ENCODE measurements at places on chromosomes 12 and 14.

GRCh38 chr12:39368891-39369290 is 74.0 kb downstream of the KIF21A start:
- no peak for ATAC-seq

DNA sequence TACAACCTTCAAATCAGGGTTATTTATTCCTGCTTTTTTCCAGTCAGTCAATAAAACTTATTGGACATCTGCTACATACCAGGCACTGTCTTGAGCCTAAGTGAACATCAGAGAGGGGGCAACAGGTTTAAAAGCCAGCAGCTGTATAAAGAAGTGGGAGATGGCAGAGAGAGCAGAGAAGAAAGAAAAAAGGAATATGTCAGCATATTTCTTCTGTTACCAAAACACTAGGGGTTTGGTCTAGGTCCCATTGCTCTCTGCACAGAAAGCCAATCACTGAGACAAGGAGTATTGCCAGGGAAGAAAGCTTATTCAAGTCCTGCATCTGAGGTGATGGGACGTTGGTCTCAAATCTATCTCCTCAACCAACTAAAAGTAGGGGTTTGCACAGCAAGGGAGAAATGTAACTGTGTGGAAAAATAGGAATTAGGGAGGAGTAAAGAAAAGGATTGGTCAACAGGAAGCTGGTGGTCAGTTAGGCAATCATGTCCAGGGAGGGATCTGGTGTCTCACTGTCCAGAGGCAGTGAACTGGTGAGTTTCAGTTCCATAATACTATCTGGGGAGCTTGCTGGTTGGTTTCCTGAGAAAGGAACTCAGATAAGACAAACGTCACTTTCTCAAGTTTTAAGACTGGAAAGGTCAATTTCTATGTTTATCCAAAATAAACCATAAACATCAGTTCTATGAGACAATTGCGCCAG is 107.5 kb downstream of the PHLDA1 start:
- ATAC-seq = no peak

GRCh38 chr14:71143381-71144290 is 236.4 kb downstream of the PCNX1 start:
- peak; percentile 90 for ATAC-seq

DNA sequence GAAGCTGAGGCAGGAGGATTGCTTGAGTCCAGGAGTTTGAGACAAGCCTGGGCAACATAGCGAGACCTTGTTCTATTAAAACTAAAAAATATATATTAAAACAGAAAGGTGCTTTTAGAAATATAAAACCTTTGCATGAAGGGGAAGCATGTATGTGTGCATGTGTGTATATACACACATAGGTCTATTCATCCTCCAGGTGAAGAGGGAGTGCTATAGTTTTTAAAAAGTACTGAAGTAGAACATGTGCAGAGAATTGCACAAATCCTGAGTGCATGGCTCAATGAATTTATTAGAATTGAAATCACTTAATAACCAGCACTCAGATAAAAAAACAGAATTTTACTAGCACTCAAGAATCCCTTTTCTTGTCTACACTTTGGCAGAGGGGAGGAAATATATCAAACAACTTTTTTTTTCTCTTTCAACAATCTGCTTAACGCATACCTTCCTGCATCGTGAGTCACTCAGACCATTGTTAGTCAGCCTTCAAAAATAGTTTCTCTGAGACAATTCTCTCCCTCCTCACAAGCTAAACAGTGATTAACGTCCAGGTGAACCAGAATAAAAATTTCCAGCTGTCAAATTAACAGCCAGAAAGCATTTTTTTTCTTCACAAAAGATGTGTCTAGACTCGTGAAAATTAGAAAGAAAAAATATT is 17.7 kb upstream of the NEDD1 start:
- ATAC-seq = peak; percentile 83

DNA sequence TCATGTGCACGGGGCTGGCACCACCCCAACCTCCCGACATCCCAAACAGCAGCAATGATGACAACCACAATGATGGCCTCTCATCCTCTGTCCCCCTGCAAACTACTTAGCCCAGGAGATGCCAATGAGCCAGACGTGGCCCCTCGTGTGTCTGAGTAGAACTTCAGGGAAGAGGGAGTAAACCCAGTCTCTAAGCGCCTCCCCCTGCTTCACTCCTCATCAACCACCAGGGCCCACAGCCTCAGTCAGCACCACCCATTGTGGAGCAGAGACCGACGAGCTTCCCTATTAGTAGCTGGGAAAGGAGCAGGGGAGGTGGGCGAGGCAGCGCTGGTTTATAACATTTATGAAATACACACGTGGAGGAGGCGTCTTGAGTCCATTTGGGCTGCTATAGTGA is 182.7 kb upstream of the SFSWAP start:
- no peak for ATAC-seq

GRCh38 chr12:43832463-43833168 is 3.3 kb upstream of the TMEM117 start:
- peak; percentile 65 for ATAC-seq

GRCh38 chr14:72303930-72304329 is 371.7 kb downstream of the RGS6 start:
- no peak for ATAC-seq

DNA sequence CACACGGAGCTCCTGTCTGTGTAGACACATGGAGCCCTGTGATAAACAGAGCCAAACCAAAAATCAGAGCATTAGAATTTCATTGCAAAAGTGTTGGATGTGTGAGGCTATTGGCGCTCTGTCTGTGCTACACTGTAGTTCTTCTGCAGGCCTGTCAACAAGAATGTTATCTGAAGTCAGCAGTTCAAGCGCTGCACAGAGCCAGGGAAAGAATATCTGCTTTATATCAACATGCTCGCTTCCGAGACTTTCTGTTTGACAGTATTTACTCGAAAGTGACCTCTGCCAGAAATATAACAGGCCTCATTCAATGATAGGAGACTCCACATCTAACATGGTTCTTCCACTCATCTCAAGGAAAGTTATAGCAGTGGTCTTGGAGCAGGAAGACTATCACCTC is 118.3 kb downstream of the CCER1 start:
- no peak for ATAC-seq

DNA sequence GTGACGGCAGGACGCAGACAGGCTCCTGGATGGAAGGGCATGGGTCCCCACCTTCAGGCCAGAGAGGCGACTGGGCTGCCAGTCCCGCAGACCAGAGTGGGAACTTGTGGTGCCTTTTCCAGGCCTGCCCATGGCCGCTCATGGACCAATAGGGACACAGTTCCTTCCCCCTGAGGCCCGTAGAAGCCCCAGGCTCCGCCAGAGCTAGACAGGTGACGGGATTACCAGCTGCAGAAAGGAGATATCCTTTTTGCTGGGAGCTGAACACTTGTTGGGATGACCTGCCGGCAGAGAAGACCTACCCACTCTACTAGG is 73.6 kb upstream of the RASSF8 start:
- no peak for ATAC-seq

DNA sequence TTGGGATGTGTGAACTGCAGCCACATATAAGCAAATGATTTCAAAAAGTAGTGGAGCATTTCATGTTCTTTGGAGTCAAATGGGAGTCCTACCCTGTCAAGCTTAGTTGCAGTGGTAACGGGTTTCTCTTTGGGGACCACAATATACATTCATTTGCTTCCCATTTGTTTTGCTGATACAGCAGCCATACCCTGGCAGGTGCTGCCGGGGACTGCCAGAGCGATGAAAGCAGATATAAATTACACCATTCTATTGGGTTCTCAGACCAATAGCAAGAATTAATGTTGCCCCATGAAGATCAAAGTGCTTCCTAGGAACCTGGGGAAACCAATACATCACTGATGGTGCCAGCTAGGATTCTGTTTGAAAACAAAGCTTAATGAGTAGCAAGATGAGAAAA is 1621.5 kb upstream of the FLRT2 start:
- no peak for ATAC-seq

DNA sequence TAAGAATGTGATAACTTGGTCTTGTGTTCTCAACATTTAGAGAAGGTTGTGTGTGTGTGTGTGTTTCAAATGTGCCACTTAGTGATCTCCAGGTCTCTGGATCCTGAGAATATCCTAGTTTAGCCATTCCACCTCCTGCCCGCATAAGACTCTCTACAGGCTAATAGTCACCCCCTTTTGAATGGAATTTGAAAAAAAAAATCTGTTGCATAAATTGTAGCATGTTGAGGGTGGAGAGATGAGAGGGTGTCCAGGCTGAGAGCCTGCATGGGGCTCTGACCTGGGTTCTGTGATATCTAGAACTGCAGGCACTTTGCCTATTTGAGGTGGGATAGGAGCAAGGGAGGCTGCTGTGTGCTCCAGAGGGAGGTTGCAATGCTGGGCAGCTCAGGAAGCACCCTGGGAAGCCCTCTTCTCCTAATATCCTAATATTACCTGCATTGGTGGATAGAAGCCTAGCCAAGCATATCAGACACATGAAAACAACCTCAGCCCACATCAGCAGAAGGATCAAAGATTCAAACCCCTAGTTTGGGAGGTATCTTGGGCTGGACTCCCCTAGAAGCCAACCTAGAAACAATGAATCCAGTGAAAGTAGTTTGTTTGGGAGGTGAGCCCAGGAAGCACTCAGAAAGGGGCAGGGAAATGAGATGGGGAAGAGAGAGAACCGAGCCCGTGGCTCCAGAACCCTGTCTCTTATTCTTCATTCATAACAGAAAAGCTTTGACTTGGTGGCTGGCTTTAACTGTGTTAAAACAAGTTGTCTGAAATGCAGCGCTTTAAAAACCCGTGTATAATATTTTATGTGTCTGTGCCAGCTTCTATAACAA is 35.6 kb upstream of the RBM19 start:
- ATAC-seq = no peak

DNA sequence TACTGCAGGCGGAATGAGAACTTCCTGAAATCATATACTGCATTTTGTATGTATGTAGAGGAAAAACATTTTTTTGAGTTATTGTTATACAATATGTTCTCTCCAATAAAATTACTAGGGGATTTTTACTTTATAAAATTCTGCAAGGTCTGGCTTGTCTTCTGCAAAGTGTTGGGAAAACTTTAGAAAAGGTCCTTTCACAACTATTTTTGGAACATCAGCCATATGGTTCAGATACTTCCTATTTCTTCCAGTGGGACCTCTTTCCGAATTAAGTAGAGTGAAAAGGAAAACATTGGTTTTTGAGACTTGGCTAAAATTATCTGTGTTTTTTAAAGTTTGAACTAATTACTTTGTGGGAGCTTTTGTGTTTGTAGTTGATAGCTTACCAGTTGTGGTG is 52.7 kb downstream of the DAAM1 start:
- ATAC-seq = no peak

GRCh38 chr12:121358073-121358472 is 5.9 kb upstream of the ANAPC5 start:
- no peak for ATAC-seq

DNA sequence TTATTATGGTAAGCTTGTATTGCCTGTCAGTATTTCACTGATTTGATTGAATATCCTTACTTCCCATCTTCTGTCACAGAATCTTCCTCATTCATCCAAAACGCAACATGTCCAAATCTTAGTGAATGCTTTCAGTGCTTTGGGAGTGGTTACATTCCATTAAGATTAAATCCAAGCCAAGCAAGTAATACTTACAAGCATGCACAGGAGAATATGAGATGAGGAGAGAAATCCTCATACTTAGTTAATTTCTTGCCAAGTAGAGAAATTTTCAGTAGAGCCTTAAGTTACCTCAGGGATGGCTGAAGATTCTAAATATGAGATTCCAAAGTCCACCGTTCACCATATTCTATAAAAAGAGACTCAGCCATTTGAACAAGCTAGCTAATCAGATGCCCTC is 316.0 kb downstream of the RAD51B start:
- ATAC-seq = no peak

DNA sequence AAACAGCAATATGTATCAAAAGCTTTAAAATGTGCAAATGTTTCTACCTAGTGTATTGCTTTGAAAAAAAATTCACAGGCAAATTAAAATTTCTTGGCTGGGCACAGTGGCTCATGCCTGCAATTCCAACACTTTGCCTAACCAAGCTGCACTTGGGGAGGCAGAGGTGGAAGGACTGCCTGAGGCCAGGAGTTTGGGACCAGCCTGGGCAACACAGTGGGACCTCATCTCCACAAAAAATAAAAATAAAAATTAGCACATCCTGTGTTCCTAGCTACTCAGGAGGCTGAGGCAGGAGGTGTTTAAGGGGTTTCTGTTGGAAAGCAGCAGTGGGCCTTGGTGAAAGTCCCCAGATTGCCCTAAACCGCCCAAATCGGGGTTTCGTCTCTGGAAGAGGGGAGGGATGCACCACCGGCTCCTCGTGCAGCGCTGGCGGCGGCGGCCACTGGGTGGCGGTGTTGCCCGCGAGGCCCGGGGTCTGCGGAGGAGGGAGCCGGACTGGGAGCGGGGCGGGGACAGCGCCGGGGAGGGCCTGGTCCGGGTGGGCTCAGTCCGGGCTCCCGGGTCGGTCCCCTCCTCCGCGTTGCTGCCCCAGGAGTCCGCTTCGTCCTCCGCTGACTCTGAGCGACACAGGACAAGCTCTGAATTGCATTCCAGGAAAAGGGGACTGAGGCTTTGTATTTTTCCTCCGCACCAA is 265.6 kb downstream of the AACS start:
- peak; percentile 73 for ATAC-seq

DNA sequence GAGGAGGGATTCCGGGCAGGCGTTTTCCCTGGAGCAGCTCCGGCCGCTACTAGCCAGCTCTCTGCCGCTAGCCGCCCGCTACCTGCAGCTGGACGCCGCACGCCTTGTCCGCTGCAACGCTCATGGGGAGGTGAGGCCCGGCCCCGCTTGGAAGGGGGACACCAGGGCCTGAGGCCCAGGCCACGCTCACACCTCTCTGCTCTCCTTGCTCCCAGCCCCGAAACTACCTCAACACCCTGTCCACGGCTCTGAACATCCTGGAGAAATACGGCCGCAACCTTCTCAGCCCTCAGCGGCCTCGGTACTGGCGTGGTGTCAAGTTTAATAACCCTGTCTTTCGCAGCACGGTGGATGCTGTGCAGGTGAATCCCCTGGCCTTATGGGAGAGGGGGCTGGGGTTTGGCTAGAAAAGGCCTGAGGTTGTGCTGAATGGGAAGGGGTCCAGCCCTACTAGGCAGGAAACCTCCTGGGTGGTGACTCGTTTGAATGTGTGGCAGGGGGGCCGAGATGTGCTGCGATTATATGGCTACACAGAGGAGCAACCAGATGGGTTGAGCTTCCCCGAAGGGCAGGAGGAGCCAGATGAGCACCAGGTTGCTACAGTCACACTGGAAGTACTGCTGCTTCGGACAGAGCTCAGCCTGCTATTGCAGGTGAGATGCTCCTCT is 597 bp downstream of the RNF31 start:
- ATAC-seq = no peak

DNA sequence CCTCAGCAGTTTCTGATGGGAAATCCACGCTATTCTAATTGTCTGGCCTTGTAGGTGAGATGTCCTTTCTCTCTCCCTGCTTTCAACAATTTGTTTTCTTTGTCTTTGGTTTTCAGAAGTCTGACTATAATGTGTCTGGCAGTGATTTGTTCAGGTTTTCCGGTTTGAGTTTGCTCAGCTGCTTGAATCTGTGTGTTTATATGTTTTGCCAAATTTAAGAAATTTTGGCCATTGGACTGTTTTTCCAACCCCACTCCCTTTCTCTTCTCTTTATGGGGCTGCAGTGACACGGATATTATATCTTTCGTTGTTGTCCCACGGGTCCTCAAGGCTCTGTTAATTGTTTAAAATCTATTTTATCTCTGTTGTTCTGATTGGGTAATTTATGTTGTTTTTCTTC is 105.0 kb downstream of the ADGRD1 start:
- no peak for ATAC-seq

Measured in activated T-helper 17 cell treated with anti-CD3 and anti-CD28 coated beads, Interleukin-2, amount 50 U/mL, for 72 hours (primary cell).